Hematopoietic multipotent progenitor cell treated with erythropoietin and hydrocortisone succinate and interleukin-3 and kit ligand, for 17 days (in vitro differentiated cells): ENCODE measurements at places on chromosomes 1 and 21.
A peak's percentile ranks its signal among the peaks of the same experiment; 100 is the strongest.

DNA sequence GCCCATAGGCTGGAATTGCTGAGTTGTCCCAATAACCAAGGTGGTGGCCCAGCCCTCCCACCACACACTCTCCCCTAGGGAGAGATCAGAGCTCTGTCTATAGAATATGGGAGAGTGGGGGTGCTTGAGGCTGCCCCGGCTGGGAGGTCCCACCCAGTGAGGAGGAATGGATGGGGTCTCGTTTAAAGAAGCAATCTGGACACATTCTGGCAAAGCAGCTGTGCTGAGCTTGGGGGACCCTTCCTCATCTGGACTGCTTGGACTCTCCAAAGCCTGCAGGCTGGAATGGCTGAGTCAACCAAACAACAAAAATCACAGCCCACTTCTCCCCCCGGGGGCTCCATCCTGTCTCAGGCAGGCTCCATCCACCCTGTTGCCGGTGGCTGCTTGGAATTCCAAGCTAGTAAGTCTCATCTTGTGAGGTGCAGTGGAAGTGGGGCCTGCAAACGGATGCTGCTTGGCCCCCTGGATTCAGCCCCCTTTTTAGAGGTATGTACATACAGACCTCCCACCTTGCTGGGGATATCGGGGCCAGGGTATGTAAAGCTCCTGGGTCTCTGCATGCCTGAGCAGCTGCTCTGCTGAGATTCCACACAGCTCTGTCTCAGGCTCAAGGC, 67.1 kb upstream of the FAM78B start:
- no peak for DNase-seq

DNA sequence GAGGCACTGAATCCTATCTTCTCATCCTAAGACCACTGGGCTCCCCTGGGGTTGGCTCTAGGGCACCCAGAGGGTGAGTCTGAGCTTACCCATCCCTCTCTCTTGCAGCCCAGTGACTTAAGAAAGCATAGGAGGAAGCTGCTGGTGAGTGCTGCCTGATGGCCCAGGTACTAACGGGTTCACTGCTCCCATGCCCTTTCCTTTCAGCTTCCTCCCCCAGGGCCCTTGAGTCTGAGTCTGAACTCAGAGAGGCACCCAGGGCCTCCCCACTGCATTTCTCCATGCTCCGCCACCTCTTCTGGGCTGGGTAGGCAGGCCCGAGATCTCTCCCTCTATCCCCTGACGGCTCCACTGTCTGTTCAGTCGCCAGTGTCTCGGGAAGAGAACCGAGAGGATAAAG, 29.7 kb downstream of the PPFIA4 start:
- no peak for DNase-seq

DNA sequence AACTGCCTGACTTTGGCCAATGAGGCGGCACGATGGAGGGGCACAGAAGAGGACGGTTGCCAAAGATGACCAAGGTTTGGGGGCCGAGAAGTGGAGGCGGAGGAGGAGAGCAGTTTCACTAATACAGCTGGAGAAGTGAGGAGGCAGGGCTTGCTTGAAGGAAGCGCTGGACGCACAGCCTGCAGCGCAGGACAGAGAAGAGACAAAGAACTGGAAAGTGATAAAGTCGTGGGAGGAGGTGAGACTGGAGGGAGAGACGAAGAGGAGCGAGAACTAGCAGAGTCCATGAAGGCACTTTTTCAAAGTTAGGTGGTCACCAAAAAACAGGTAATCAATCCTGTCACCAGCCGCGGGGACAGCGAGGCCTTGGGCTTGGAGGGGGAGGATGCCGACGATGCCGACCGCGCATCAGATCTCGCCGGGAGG, 771 bp downstream of the PACC1 start:
- DNase-seq: no peak

DNA sequence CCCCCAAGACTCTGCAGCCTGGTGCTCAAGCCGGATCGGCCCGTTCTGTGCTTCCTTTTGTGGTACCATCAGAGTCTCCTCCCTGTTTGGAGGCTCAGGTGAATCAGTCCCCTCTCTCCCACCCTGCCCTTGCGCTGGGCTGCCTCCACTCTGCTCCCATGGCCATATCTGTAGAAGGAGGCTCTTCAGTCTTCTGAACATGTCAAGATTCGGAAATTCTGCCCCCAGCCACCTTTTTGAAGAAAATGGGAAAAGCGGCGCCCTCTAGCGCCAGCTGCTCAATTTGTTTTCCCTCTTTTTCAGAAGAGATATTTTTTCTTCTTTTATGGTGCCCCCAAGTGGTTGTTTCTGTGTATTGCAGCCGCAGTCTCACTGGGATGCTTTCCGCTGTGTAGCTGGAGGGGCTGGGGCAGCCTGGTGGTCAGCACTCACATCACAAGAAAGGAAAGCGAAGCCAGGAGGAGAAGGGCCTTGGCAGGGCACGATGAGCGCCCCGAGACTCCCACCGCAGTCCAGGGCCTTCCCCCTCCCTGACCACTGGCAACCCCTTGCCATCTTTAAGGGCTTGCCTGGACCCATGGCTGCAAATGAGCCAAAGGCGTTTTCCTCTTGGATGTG, 58.4 kb upstream of the CACNA1E start:
- DNase-seq: peak; percentile 70

DNA sequence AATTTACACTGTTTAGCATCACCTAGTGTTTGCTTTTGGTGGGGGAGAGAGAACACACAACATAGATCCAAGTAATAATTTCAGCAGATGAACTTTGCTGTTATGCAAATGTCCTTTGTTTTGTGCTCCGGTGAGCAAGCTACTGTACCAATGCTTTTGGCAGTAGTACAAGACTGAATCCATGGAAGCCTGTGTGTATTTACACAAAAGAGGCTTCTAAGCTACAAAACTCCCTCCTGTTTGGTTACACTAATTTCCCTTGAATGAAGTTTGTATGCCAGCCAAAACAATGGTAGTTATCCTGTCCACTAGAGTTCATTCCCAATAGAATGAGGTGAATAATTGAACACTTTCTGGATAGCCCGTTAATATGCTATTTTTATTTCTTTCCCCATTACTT, 320.5 kb downstream of the KCTD3 start:
- no peak for DNase-seq

GRCh38 chr1:65724151-65724550, 68.5 kb upstream of the PDE4B start:
- no peak for DNase-seq

GRCh38 chr1:37373413-37373812, 101.0 kb upstream of the ZC3H12A start:
- DNase-seq: no peak
